ENCODE measurements at places on chromosomes 12 and 14.

- no peak for DNase-seq
These were observed 31.6 kb downstream of the KLRD1 start for GRCh38 chr12:10339053-10339840.

- DNase-seq = no peak
These were observed 66.3 kb upstream of the AMN start for GRCh38 chr14:102856179-102856578.

GRCh38 chr12:78878459-78878858 lies 13.9 kb downstream of the SYT1 start:
- DNase-seq = no peak

GRCh38 chr12:125678589-125678993 lies 613.4 kb downstream of the AACS start:
- no peak for DNase-seq

- DNase-seq = no peak
These were observed 5.5 kb downstream of the PABPN1 start for GRCh38 chr14:23326491-23327332.

DNA sequence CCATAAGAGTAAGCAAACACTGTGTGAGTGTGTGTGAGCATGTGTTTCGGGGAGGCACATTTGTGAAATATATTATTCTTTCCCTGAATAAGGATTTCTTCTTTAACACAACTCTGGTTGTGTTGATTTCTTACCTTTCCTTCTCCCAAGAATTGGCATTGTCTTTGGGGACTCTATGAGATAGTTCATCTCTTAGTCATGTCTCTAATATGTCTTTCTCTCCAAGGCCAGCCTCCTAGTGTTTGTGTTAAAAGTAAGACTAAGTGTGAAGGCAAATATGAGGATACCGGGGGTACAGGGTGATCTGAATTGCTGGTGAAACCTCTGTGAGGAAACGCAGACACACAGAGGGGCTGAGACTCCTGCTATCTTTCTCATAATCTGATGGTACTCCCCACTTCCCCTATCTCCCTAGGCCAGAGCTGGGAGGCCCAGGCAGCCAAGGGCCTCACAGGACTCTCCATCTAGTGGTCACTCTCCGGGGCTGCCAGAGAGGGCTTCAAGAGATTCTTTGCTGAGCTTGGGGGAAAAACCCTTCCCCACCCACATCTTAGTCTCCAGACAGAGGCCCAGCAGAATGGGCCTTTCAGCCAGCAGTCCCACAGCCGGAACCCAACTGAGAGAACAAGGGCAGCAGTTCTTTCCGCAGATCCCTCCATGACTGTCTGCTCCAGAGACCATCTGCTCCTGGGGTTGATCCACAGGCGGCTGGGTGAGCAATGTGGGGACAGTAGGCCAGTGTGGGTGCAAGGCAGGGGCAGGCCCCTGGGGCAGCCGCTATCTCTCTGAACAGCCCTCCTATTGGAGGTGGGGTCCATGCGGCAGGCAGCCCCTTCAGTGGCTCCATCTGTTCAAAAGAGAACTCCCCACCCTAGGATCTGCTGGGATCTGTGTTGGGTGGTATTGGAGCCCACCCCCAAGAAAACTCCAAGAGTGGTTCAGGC lies 5.8 kb upstream of the HOXC12 start:
- no peak for DNase-seq

GRCh38 chr12:114140576-114140975 lies 174.5 kb upstream of the RBM19 start:
- DNase-seq = no peak

GRCh38 chr14:21057803-21058675 lies at the start of gene RNASE8:
Gene RNASE8, plus strand, starts transcription at chr14:21057822. Its CDS starts 71 bp downstream, at chr14:21057893.
- DNase-seq = no peak

DNA sequence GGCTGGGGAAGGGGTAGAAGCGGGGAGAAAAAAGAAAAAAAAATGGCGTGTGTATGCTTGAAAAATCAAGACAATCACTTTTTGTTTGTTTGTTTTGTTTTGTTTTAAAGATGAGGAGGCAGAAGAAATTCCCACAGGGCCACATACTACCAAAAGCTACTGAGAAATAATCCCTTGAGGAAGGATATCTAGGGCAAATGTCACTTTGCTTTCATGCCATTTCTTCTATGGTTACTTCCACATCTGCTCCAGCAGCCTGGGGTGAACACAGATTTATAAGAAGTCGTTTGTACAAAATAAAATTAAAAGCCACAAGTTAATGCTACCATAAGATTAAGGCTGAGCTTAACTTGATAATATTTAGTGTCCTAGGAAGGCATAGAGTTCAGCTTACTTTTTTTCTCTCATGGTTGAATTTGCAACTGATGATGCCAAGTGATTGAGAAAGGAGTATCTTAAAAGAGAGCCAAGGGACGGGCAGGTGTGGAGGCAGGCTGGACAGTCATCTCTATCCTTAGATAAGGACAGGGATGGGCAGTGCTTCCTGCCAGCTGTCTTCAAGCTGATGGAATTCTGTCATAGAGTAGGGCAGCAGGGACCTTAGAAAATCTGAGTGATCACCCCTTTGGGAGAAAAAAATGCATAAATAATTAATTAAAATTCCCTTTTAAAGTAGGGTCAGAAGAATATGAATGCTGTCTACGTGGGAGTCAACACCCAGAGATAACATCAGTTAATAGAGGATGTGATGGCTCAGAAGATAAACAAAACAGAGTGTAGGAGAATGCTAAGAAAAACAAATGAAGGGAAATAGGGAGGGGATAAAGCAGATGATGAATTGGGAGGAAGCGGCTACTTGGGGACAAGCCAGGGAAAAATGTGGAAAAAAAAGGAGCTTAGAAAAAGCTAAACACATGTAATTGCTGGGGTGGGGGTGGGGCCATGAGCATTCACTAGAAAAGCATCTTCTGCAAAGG lies 57.1 kb downstream of the DYRK2 start:
- no peak for DNase-seq

- no peak for DNase-seq
These were observed 178.4 kb downstream of the KCNA5 start for GRCh38 chr12:5222011-5222461.

DNA sequence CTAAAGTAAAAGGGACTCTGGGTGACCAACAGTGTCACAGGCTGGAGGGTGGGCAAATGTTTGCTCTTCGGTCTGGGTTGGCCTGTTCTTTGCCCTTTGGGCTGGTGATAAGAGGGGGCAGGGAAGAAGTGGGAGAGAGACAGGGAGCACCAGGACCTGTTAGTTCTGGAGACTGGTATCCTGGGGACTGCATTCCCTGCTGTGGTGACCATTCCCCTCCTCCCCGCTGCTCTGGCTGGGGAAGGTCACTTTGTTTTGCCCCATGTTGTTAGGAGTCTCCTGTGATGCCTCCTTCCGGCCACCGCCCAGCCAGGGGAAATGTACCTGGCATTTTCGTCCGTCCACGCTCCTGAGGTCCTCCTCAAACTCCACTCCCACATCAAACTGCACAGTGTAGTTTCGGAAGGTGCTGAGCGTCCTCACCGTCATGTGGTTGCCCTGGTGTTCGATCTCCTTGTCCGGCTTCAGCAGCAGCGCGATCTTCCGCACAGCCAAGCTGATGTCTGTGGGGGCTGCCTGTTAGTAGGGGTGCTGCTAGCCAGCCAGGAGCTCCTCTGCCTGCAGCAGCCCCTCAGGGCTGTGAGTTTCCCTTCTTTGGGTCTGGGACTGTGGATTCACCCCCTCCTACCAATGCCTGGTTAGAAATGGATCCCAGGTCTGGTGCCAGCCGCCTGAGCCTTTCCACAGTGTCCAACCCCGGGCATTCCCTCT lies 618 bp downstream of the RBP5 start:
- no peak for DNase-seq

DNA sequence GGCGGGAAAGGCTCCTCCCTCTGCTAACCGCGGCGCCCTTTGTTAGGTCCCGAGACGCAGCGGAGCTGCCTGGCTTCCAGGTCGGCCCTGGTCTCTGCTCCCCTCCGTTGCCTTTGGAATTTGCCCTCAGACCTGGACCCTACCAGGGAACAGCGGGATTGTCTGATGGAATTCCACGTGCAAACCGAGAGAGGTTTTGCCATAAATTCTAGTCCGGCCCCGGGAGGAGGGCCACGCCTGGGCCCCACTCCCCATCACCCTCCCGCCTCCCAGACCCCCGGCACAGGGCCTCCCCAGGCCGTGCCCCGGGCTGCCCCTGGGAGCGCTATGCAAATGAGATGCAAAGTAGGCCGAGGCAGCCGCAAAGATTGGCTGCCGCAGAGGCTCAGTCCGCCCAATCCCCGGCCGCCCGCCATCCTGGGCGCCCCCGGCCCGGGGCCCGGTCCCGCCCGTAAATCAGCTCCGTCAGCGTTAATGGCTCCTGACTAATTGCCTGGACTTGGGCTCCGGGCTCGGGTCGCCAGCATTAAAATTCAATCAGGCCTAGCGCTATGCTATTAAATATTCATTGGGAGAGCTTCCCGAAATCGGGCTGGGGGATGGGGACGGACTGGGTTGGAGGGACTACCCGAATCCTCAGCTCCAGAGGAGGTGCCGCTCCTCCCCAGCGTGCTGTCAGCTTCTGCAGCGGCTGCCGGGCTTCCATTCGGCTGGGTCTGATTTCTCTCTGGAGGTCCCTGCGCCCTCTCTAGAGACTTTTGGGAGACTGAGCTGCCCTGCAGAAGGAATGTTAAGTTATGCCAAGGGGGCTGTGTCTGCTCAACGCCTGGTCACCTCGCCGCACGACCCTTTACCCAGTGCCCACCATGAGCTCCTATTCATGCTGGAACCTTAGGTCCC lies 15.7 kb upstream of the FIGNL2 start:
- DNase-seq = peak; percentile 57

- no peak for DNase-seq
These were observed 108.8 kb downstream of the ETNK1 start for GRCh38 chr12:22733756-22734155.

DNA sequence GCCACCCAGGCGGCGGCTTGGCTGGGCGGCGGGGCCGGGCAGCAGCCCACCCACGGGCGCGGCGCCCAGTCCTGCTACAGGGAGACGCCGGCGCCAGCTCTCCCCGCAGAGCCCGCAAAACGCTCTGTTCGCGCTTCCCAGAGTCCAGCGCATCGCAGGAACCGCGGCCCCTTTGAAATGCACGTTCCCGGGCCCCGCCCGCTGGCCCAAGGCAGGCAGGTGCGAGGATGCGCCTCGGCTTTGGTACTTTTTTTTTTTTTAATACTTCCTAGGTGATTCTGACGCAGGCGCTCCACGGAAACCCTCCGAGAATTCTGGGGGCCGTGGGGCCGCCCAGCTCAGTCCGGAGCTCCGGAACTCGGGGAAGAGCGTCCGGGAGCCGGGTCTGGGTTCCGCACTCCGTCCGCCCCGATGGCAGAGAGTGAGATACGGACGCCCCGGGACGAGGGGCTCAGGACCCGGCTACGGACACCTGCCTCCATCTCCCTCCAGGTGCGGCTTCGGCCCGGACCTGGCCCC lies 483 bp downstream of the POC1B start:
- DNase-seq = peak; percentile 58

GRCh38 chr14:54278087-54278486 lies 118.7 kb upstream of the CDKN3 start:
- DNase-seq = no peak

DNA sequence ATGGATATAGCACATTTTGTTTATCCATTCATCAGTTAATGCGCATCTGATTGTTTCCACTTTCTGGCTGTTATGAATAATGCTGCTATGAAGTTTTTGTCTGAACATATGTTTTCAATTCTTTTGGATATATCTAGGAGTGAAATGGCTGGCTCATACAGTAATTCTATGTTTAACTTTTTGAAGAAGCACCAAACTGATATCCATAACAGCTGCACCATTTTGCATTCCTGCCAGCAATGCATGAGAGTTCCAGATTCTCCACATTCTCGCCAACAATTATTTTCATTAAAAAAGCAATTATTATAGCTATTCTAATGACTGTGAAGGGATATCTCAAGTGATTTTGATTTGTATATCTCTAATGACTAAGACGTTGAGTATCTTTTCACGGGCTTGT lies 89.9 kb upstream of the PPP4R3A start:
- DNase-seq = no peak

DNA sequence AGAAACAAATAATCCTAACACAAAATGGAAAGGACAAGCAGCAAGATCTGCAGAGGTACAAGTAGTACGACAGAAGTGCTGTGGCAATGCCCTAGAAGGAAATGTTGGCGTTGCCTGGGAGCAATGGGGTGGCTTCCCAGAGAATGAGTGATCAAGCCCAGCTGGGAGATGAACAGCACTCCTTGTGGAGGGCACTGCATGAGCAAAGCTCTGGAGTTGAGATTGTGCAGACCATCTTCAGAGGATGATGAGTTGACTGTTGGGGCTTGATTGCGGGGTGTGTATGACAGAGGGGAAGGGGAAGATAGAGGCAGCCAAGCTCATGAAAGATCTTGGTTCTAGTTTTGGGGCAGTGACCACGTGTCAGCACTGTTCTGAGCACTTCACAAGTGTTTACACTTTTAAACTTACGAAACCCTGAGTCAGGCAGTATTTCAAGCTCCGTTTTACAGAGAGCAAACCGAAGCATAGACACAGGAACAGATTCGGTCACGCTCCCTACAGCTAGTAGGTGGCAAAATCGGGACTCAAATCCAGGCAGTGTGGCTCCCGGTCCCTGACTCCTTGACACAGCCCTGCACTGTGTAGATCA lies 127.2 kb upstream of the LHX5 start:
- DNase-seq = no peak

DNA sequence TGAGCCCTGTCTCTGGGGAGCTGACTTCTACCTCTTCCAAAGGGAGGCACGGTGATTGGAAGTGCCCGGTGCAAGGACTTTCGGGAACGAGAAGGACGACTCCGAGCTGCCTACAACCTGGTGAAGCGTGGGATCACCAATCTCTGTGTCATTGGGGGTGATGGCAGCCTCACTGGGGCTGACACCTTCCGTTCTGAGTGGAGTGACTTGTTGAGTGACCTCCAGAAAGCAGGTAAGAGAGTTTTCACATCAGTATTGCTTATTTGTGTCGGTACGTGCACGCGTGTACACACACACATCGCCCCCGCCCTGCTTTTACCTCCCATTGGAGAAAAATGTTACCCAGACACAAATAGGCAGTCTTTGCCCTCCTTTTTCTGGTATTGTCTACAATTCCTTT lies 13.7 kb downstream of the PFKM start:
- DNase-seq = no peak

DNA sequence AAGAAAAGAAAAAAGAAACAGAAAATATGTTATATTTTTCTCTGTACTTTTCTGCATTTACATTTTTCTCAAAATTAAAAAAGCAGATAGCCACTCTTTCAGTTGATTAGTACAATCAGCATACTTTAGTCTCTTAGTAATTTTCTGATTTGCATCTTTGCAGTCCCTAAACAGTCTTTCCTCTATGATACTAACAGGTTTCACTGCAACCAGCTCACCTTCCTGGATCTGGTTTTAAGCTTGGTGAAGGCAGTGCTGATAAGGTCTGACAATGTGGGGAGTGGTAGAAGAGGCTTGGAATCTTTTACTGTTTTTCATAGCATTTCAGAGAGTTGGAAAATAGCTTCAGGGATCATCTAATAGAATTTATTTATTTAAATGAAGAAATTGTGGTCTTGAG lies 457.6 kb downstream of the ZFP36L1 start:
- DNase-seq = no peak

DNA sequence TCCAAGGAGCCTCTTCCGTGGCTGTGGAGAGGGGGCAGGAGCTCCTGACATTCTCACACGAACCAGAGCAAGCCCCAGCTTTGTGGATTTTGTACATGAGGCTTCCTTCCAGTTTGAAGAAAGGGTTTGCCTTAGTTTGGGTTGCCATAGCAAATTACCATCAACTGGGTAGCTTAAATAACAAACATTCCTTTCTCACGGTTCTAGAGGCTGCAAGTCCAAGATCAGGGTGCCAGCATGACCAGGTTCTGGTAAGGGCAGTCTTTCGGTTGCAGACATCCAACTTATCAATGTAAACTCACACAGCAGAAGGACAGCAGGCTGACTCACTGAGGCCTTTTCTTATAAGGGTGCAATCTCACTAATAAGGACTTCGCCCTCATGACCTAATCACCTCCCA lies 25.9 kb upstream of the STAB2 start:
- no peak for DNase-seq

- DNase-seq = no peak
These were observed 24.5 kb upstream of the POLR3B start for GRCh38 chr12:106333010-106333409.
